ENCODE measurements at places on chromosomes 4 and X.

- no peak for DNase-seq
Observed at GRCh38 chr4:78638337-78639172, 87.0 kb downstream of the ANXA3 start.

DNA sequence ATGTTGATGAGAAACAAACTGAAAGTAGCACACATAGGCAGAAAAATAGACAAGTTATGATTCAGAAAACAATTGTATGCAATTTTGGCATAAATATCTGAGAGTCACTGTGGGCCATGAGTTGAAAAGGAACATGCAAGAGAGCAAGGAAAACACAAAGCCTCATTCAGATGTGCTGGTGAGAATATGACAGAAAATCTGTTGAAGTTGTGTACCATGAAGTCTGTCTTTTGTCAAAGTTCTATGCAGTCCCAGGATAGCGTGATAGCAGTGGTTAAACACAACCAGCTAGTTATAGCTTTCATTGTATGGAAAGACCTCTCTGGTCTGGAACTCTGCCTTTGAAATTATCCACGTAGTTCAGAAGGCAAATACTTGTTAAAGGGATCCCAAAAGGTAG, 53.0 kb downstream of the TMEM154 start:
- no peak for DNase-seq

DNA sequence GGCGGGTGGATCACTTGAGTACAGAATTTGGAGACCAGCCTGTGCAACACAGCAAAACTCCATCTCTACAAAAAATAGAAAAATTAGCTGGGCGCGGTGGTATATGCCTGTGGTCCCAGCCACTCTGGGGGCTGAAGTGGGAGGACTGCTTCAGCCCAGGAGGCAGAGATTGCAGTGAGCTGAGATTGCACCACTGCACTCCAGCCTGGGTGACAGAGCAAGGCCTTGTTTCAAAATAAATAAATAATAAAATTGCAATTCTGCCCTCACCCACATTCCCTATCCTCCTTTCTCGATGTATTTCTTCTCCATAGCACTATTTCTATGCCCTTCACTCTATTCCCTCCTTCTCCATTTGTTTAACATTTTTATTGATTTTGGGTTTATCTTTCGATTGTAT, 8.7 kb upstream of the SLAIN2 start:
- DNase-seq: no peak

- no peak for DNase-seq
Observed at GRCh38 chr4:153533387-153533786, 67.2 kb downstream of the TMEM131L start.

GRCh38 chr4:90181644-90182043, 54.5 kb downstream of the CCSER1 start:
- no peak for DNase-seq
